ENCODE measurements at places on chromosomes 5 and 9.

DNA sequence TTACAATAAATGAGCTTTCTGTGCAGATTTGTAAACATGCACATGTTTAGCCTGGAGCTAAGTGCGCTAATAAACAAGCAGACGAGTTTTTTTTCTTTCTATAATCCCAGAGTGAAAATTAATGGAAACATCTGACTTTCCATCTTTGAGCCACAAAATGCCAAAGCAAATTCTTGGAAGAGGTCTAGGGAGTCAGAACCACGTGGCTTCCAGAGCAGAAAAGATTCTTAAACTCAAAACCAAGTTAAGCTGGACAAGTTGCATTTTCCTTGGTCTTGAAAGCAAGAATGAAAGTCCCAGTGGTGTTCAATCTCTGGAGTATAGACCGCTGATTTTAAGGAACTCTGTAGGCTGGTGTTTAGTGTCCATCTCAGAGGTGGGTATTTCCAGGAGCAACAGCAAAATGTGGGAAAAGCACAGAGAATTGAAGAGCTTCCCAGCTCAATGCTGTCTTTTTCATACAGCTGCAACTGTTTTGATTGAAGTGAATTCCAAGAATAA is 71.4 kb downstream of the MYO10 start:
- no peak for DNase-seq

- no peak for DNase-seq
These were observed 57.9 kb upstream of the ORM1 start for GRCh38 chr9:114264806-114265550.

GRCh38 chr5:174191850-174192655 is 146.5 kb downstream of the NSG2 start:
- DNase-seq, result no peak

DNA sequence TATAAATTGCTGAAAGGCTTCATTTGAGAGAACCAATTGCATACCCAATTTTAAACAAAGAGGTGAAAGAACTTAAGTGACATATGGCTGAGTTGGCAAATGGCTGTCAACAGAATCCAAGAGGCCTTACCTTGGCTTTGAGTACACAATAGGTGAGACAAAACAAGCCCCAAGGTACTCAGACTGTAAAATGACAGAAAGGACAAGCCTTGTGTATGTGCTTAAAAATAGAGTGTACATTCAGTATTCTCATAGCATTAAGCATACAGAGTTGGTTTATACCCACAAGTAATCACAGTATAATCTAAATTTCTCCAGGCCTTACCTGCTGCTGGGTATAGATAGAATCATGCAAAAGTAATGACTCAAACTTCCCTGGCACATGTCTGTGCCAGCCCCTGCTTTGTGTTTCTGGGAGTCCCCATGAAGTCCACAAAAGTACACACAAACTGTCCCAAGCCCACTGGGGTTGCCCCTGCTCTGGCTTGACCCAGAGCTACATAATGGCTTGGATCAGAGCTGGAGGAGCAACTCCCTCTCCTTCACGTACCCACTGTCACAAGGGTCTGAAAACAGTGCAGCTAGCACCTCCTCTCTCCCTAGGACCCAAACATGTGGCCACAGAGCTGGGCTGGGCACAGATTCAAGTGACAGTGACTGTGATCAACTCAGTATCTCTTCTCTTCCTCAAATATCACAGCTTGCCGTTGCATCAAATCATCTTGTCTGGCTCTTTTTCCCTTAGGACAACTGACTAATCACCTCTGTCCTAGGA is 250.8 kb downstream of the ENC1 start:
- DNase-seq, result no peak

DNA sequence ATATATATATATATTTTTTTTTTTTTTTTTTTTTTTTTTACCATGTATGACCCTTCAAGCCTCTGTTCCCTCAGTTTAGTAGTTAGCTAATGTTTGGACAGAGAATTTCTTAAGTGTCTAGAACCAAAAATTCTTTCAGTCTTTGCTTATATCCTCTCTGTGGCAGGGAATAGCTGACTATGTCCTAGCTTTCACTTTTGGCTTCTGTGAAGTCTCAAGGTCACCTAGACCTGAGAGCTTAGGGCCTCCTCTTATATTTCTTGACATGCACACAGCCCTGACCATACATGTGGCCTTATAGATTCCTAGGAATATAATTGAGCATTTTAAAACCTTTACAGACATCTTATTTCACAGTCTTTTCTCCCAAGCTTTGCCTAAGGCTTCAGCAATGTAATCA is 930.8 kb upstream of the CDH9 start:
- no peak for DNase-seq

DNA sequence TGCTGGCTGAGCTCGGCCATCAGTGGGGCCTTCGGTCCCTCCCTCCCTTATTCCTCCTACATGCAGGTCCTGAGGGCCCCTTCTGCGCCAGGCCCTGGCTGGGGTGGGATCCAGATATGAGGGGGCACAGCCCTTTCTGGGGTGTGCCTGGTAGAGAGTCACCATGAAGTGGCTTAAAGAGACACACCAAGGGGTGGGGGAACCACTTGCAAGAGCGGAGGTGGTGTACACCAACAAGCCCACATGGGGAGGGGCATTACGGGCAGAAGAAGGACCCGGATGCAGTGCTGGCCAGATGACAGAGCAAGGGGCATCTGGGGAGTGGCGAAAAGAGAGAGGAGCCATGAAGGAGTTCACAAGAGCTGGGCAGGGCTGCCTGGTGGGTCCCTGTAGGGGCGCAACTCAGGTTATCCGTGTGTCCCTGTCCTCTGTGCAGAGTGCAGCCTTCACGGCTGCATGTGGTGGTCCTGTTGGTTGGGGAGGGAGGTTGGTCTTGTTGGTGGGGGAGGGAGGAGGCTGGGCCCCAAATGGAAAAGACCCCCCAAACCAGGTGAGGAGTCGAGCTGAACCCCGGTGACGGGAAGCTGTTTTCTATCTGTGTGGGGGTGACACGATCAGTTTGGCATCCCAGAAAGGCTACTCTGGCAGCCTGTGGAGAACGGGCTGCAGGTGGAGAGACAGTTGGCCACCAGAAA is 158.1 kb downstream of the DAB2IP start:
- DNase-seq, result no peak

DNA sequence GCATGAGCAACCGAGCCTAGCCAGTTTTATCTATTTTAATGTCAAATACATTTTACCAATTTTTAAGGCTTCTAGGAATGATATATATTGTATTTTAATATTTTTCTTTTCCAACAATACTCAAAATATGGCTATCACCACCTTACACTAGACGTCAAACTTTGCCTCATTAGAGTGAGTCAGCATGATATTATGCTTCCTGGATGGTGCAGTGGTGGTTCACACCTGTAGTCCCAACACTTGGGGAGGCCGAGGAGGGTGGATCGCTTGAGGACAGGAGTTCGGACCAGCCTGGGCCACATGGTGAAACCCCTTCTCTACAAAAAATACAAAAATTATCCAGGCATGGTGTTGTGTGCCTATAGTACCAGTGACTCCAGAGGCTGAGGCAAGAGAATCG is 7.3 kb upstream of the CDC14B start:
- DNase-seq, result no peak

DNA sequence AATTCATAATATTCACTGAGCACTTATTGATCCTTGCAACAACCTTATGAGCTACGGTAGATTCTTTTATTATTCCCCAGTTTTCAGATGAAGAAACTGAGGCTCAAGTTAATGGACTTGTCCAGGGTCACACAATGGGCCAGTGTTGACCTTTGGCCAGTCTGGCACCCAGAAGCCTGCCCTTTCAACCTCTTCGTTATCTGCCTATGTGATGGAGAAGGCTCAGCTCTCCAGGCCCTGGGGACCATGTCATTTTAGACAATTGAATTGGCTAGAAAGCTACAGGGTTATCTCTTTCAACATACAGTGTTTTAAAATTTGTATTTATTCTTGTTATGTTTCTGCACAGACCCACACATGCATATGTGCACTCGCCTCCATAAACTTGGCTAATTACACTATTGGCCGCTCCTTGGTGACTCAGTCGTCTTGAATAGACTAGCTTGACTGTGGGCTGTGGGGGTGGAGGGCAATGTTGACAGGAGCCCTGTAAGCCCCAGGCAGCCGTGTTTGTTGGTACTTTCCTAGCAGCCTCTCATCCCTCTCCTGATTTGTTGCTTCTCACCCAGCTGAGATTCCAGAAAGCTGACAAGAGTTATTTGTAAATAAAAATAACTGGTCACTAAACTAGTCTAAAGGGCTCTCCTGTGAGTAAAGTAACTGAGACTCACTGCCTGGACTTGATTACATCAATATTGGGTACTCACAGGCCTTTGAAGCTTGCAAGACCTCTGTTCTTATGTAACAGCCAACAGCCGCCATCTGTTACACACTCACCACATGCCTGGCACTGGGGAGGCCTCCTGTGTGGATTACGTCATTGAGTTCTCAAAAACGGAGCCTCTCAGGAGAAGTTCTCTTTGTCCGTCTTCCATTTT is 8.5 kb upstream of the ANGPTL2 start:
- DNase-seq, result no peak

GRCh38 chr5:36242534-36243485 is 1.1 kb upstream of the NADK2 start:
- no peak for DNase-seq

- peak; percentile 98 for DNase-seq
These were observed 50.3 kb upstream of the PSD2 start for GRCh38 chr5:139745132-139745799.

DNA sequence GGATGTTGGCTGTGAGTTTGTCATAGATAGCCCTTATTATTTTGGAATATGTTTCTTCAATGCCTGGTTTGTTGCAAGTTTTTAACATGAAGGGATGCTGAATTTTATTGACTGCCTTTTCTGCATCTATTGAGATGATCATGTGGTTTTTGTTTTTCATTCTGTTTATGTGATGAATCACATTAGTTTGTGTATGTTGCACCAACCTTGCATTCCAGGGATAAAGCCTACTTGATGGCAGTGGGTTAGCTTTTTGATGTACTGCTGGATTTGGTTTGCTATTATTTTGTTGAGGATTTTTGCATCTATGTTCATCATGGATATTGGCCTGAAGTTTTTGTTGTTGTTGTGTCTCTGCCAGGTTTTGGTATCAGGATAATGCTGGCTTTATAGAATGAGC is 225.6 kb downstream of the PCSK1 start:
- DNase-seq, result no peak

- DNase-seq, result no peak
These were observed 113.8 kb downstream of the MARCHF11 start for GRCh38 chr5:16065831-16066230.

GRCh38 chr9:134059188-134059641 is 8.6 kb downstream of the BRD3 start:
- DNase-seq, result no peak

DNA sequence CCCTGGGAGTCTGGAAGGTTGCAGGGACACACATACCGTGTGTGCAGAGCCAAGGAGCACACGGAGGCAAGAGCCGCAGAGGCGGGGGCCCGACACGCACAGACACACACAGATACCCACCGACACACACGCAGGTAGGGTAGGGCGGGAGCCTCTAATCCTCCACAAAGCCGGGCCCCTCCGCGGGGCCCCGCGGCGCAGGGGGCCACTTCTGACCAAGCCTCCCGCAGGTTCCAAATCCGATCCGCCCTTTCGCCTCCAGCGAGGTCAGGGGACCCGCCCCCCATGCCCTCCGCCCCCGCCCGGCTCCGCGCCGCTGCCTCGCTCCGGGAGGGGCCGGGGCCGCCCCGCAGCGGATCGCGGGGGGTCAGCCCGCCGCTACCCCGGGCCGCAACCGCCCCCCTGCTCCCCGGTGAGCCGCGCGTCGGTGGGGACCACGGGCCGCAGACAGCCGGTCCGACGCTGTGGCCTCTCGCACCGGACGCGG is 1.4 kb upstream of the LMX1B start:
- DNase-seq, result no peak

DNA sequence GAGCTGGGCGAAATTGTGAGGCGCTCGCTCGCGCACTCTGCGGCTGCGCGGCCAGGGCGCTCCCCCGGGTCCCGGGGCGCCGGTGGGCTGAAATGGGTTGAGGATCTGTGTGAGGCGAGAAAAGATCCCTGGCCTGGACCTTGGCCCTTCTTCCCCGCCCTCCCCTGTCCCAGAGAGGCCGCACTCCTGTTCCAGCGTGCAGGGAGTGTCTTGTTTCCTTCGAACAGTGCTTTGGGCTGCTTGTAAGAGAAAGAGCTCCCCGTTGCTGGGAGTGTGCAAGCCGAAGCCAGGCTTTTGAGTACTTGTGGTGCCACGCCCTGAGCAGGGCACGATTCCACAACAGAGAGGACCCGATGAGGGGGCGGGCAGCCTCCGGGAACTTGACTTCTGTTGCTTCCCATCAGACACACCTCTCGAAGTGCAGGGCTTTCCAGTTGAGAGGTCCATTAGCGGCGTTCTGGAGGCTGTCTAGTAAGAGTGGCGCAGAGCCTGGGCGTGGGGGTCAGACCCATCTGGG is 535 bp downstream of the DOLPP1 start:
- DNase-seq, result peak; percentile 97

DNA sequence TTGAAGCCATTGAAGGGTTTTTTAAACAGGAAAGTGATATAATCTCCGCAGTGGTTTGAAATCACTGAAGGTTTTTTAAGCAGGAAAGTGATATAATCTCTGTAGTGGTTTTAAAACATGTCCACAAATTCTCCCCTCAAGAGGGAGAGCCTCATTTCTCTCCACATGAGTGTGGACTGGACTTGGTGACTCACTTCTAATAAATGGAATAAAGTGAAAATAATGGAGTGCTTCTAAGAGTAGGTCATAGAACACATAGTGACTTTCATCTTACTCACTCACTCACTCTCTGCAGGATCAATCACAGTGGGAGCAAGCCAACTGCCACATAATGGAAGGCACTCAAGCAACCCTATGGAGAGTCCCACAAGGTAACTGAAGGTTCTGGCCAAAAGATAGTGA is 12.0 kb downstream of the CTNNAL1 start:
- DNase-seq, result peak; percentile 73

- DNase-seq, result no peak
These were observed 314.0 kb downstream of the SEMA5A start for GRCh38 chr5:9231842-9232241.

- no peak for DNase-seq
These were observed 32.0 kb downstream of the PLAC8L1 start for GRCh38 chr5:146073239-146073900.

DNA sequence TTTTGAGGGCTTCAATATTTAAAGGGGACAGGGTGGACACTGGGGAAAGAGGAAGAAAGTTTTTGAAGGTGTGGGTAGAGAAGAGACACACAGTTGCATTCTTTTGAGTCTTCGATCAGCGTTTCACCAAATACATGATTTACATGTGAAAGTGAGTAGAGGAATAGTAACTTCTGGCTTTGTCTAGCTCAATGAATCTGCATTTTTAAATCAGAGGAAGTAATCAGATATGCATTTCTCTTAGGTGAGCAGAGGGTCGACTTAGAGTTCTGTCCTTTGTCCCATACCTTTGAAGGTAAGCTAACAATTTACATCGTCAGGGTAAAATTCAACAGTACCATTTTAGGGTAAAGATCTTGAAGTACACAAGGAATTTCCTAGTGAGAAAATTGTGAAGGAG is 406.4 kb upstream of the ZNF462 start:
- no peak for DNase-seq
